ENCODE measurements at places on chromosomes 2 and 18. TPM values are rescaled to one million over a fixed set of nuclear protein-coding genes. Genes with fewer than 3 reads are reported as not detected.
A peak's percentile ranks its signal among the peaks of the same experiment; 100 is the strongest.

Gene EFEMP1
- not detected for total RNA-seq

Gene PKDCC
- 1.2 TPM for total RNA-seq

Gene GREB1
- total RNA-seq: 0.15 TPM

Gene KCNIP3
- not detected for total RNA-seq

Gene MSH2
- 9.9 TPM for total RNA-seq

Gene VSNL1
- not detected for total RNA-seq

Gene WNT6
- total RNA-seq: not detected

Gene ASB18
- not detected for total RNA-seq

Gene VWC2L
- total RNA-seq: not detected

Gene LAMA1
- total RNA-seq: not detected

Gene ANKMY1
- 42.6 TPM for total RNA-seq

DNA sequence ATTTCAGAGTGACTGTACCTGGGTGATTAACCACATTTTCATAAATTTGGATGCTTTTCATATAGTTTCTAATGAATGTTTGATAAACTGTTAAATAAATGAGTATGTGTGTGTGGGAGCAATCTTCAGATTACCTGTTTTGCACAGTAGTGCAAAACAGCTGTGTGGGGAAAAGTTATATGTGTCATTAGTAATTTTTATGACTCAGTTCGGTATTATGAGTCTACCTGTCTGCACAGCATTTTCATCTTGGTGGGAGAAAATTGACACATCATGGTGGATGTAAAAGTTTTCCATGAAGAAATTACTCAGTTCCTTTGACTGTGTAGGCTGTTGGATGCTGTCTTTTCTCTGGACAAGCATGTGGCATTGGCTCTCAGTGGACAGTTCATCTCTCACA lies 43.8 kb downstream of the LTBP1 start:
- DNase-seq: no peak
- H3K4me3 ChIP-seq: no peak overlapping the region
- H3K36me3 ChIP-seq: no peaks in the 10 kb centered on the region
- H3K4me1 ChIP-seq: no peaks in the 10 kb centered on the region

DNA sequence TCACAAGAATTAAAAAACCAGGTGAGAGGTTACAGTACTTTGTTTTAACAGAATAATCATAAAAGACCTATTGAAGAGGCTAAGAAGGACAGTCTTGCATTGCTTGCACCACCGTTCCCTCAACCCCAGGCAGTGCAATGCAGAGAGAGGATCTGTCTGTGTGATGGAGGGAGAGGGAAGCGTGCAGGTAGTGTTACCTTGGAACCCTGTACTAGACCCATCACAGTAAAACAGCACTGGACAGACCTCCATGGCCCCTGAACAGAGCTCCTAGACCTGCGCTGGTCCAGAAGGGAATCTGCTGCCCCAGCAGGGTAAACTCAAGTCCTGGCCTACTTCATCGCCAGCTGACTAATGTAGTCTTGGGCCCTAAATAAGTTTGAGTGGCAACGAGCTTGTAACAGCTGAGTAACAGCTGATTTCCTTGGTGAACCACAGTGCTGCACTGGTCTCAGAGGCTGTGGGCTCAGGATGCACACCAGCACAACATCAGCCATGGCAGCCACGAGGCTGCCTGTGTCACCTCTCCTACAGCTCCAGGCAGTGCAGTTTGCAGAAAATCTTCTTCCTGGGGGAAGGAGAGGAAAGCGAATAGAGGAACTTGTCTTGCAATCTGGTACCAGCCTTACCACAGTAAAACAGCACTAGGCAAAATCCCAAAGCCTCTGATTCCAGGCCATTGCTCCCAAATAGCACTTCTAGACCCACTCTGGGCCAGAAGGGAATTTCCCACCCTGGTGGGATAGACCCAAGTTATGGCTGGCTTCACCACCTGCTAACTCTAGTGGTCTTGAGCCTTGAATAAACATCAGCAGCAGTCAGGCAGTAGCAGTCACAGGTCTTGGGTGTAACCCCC lies 417.2 kb downstream of the CDH7 start:
- H3K27me3 ChIP-seq: no peaks in the 10 kb centered on the region
- H3K36me3 ChIP-seq: no peaks in the 10 kb centered on the region
- no peak overlapping the region for H3K27ac ChIP-seq
- H3K4me1 ChIP-seq: no peaks in the 10 kb centered on the region
- no peak overlapping the region for H3K4me3 ChIP-seq
- no peak for DNase-seq

- peak overlapping the region; percentile 98 for H3K27ac ChIP-seq
- no peaks in the 10 kb centered on the region for H3K27me3 ChIP-seq
- H3K4me3 ChIP-seq: peak overlapping the region; percentile 93
- peaks cover 61% of the 10 kb centered on the region for H3K4me1 ChIP-seq
Observed at GRCh38 chr2:71071681-71072398, 3.4 kb downstream of the NAGK start.

GRCh38 chr2:151946899-151947812 lies 118.9 kb upstream of the ARL5A start:
- H3K4me3 ChIP-seq: no peak overlapping the region
- peaks cover 17% of the 10 kb centered on the region for H3K27me3 ChIP-seq
- DNase-seq: no peak
- no peak overlapping the region for H3K27ac ChIP-seq

- peaks cover 4% of the 10 kb centered on the region for H3K4me1 ChIP-seq
- H3K27ac ChIP-seq: no peak overlapping the region
- H3K4me3 ChIP-seq: no peak overlapping the region
- no peaks in the 10 kb centered on the region for H3K27me3 ChIP-seq
- H3K36me3 ChIP-seq: peaks cover under 1% of the 10 kb centered on the region
Observed at GRCh38 chr2:254241-254640, 9.6 kb downstream of the SH3YL1 start.

GRCh38 chr2:74507926-74508520 lies 528 bp upstream of the PCGF1 start:
- H3K27ac ChIP-seq: peak overlapping the region; percentile 100
- DNase-seq: no peak
- H3K27me3 ChIP-seq: peaks cover 32% of the 10 kb centered on the region
- H3K36me3 ChIP-seq: peaks cover 13% of the 10 kb centered on the region

GRCh38 chr2:55418512-55419232 lies 984 bp downstream of the CCDC88A start:
- no peak for DNase-seq
- H3K4me1 ChIP-seq: peaks cover 31% of the 10 kb centered on the region
- H3K4me3 ChIP-seq: peak overlapping the region; percentile 94
- peaks cover 8% of the 10 kb centered on the region for H3K27me3 ChIP-seq

DNA sequence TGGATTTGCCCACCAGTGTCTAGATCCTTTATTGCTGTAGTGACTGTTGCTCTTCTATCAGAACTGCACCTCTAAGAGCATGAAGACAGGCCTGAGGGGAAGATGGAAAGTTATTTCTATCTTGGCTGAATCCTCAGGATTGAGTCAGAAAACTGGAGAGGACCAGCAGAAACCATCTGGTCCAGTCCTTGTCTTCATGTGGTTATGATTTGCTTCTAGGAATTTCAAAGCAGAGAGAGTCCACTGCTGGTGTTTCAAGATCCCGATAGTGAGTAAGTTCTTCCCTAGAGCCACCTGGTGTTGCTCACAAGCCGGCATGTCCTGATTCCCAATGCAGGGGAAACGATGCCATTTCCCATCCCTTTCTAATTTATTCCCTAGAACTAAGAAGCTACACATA lies 84.2 kb downstream of the NCKAP5 start:
- DNase-seq: no peak
- H3K27me3 ChIP-seq: peaks cover 5% of the 10 kb centered on the region
- H3K4me1 ChIP-seq: no peaks in the 10 kb centered on the region
- no peaks in the 10 kb centered on the region for H3K36me3 ChIP-seq

DNA sequence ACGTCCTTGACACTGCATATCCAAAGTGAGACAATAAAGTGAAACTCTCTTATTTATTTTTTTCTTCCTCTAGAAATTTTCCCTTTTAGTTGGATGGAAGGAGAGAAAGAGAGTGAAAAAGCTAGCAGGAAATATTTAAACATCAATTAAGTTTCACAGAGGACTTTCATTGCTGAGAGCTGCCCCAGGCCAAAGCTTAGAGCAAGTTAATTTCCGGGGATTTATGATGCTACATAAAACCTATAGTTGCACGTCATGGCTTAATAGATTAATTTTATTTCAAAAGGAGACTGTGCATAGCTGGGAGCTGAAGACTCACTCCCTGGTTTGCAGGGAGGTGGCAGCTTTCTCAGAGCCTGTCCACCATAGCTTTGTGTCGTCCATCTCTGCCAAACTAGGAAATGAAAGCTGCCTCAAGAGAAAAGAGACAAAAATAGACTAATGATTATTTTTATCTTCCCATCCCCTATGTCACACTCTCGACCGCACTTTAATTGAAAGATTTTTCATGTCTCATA lies 323.3 kb upstream of the RAB6C start:
- no peak overlapping the region for H3K27ac ChIP-seq
- H3K4me3 ChIP-seq: no peak overlapping the region
- no peaks in the 10 kb centered on the region for H3K36me3 ChIP-seq
- H3K4me1 ChIP-seq: no peaks in the 10 kb centered on the region
- peaks cover 7% of the 10 kb centered on the region for H3K27me3 ChIP-seq
- no peak for DNase-seq

DNA sequence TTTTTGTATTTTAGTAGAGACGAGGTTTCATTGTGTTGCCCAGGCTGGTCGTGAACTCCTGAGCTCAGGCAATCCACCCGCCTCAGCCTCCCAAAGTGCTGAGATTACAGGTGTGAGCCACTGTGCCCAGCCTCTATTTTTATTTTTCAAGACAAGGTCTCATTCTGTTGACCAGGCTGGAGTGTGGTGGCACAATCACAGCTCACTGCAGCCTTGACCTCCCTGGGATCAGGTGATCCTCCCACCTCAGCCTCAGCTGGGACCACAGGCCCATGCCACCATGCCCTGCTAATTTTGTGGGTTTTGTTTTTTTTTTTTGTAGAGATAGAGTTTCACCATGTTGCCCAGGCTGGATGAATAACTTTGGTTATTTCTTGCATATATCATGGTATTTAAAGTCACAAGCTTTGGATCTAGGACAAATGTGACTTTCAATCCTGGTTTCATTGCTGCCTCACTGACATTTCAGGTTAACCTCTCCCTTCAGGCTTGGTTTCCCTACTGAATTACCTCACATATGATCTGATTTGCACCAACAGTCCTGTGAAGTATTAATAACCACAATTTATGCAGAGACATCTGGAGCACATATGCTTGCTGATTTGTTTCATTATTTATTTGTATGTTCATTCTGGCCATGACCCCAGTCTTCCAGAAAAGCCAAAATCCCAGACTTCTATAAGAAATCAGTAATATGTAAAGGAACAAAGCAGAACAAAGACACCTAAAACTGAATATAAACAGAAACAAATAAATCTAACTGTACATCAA lies 17.5 kb upstream of the RAB31 start:
- H3K36me3 ChIP-seq: peaks cover 2% of the 10 kb centered on the region
- H3K4me1 ChIP-seq: no peaks in the 10 kb centered on the region
- DNase-seq: no peak
- H3K27ac ChIP-seq: no peak overlapping the region
- no peak overlapping the region for H3K4me3 ChIP-seq

DNA sequence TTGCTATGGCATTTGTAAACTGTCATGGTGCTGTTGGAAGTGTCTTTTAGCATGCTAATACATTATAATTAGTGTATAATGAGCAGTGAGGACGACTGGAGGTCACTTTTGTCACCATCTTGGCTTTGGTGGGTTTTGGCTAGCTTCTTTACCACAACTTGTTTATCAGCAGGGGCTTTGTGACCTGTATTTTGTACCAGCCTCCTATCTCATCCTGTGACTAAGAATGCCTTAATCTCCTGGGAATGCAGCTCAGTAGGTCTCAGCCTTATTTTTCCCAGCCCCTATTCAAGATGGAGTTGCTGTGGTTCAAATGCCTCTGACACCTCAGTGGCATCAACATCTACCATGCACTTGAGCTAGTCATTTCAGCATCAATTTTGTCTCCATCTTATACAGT lies 29.7 kb downstream of the LYPD6 start:
- no peaks in the 10 kb centered on the region for H3K4me1 ChIP-seq
- H3K36me3 ChIP-seq: peaks cover 3% of the 10 kb centered on the region
- peak overlapping the region; percentile 2 for H3K4me3 ChIP-seq
- peaks cover 4% of the 10 kb centered on the region for H3K27me3 ChIP-seq

DNA sequence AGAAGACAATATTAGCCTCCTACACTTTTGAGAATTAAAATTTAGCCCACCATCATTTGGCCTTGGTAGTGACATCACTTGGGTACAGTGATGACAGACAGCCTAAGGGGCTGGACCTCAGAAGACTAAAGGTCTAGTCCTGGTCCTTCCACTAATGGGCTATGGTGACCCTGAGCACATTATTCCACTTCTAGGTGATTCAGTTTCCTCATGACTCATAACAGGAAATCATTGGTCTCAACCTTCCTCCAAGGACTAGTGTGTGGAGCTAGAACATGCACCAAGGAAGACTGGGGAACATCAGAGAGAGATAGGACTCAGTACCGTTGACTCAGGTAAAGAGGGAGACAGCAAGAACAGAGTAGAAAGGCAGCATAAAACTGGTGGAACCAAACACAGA lies 64.0 kb downstream of the TFCP2L1 start:
- no peak for DNase-seq
- no peaks in the 10 kb centered on the region for H3K4me1 ChIP-seq
- no peaks in the 10 kb centered on the region for H3K36me3 ChIP-seq
- peaks cover 7% of the 10 kb centered on the region for H3K27me3 ChIP-seq
- H3K27ac ChIP-seq: no peak overlapping the region

DNA sequence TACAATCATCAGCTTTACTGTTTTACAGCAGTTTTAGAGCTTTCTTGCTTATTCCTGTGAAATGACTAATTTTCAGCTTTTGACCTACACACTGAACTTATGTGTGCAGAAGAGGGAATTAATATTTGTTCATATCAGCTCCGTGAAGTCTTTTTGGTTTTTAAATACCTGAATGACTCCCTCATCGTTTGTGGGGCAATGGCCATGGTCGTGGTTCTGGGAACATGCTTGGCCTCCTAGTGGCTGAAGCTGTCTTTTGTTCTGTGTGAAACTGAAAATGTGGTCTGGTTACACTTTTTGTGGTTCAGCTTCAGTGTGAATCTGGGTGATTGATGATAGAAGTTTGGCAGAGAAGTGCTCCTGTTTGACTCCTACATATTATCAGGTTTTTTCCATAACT lies 408.1 kb downstream of the THSD7B start:
- no peak overlapping the region for H3K27ac ChIP-seq
- no peaks in the 10 kb centered on the region for H3K4me1 ChIP-seq
- H3K27me3 ChIP-seq: no peaks in the 10 kb centered on the region
- H3K36me3 ChIP-seq: no peaks in the 10 kb centered on the region

GRCh38 chr2:150167711-150168110 lies 319.8 kb downstream of the RND3 start:
- no peaks in the 10 kb centered on the region for H3K36me3 ChIP-seq
- H3K27ac ChIP-seq: no peak overlapping the region
- no peaks in the 10 kb centered on the region for H3K27me3 ChIP-seq

DNA sequence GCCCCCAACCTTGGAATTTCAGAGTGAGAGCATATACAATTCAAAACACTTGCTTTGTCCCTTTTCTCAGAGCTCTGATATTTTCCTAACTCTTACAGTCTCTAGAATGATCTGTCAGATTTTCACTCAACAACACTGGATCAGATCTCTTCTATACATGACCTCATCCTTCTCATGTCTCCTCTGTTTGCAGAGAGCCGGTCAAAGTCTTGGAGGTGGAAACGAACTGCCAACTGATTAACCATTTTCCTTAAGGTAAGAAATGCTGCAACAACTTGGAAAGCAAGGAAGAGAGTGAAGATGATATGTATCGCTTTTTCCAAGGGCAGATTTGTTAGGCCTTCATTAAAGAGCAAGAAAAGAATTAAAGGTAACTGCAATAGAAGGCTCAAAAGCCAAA lies 4.9 kb downstream of the TMEM17 start:
- DNase-seq: no peak
- H3K27me3 ChIP-seq: peaks cover 22% of the 10 kb centered on the region
- no peak overlapping the region for H3K4me3 ChIP-seq
- H3K36me3 ChIP-seq: no peaks in the 10 kb centered on the region
- H3K27ac ChIP-seq: no peak overlapping the region

All from T-helper 17 cell (primary cell).